Upper lobe of right lung (tissue), 1 donor: ENCODE measurements at places on chromosomes 1 and 21. TPM values are rescaled to one million over a fixed set of nuclear protein-coding genes. Genes with fewer than 3 reads are reported as not detected.

- no peak for DNase-seq
- peaks cover 8% of the 10 kb centered on the region for H3K4me1 ChIP-seq
Observed at GRCh38 chr1:38476850-38477178, 382.8 kb downstream of the RRAGC start.

- H3K36me3 ChIP-seq, result no peaks in the 10 kb centered on the region
- DNase-seq, result no peak
- no peak overlapping the region for H3K4me3 ChIP-seq
- no peak overlapping the region for H3K27ac ChIP-seq
Observed at GRCh38 chr1:230368871-230369270, 57.3 kb downstream of the PGBD5 start.

DNA sequence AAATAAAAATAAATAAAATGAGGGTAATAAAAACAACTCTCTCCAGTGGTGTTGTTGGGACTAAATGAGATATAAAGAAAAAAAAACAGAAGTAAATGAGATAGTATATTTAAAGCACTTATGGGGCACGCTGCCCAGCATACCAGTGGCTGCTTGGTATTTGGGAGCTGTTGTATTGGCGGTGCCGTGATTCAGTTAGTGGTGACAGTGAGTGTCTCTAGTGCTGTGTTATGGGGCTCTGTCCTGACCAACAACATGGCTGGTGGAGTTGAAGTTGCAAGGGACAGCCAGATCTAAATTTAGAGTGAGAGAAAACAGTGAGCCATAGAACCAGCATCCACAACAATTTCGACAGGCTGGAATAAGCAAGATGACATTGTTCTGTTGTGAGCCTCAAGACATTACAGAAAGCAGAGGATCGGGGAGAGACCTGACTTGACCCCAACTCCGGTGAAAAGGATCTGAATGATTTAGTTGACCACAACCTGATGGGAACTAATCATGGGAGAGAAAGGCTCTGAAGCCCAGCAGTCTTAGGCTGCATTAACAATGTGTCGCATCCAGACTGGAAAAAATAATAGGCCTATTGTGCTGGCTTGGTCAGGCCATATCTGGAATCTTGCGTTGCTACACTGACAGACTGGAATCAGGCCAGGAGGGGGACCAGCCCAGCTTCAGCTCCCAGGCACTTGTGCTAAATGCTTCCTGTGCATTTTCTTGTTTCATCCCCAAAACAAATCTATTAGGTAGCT lies 2.4 kb upstream of the MFSD2A start:
- no peak overlapping the region for H3K27ac ChIP-seq
- H3K36me3 ChIP-seq, result no peaks in the 10 kb centered on the region
- no peaks in the 10 kb centered on the region for H3K27me3 ChIP-seq

DNA sequence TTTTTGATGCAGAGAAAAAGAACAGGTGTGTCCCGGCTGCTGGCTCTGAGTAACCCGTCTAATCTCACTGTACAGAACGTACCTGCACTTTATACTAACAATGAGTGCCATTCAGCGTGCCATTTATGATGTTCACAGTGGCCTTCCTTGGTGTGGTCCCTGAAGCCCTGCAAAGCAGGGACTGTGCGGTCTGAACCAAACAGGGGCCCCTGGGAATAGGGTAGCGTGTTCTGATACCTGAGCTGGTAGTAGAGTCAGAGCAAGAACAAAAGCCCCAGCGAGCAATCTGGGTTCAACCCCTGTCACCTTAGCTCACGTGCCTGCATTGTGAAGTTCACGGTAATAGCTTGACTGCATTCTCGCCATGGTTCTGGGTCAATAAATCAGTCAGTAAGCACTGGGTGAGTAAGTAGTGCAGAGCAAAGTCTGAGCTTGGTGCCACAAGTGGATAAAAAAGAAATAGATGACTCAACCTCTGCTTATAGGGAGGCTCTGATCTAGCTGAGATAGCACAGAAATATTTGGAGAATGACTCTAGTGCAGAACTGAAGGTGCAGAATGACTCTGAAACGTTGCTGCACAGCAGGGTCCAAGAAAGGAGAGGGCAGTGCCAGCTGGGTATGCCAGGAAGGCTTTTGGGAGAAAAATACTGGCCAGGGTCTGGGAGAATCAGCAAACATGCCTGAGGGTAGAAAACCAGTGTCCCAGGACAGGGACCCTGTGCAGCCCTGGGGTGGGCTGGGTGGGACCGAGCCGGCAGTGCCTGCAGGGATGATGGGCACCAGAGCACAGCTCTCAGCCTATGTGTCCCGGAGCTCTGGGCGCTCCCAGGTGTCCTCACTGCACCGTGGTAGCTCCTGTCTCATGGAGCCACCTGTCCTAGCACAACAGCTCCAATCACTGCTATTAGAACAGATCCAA lies 125.9 kb downstream of the RHOU start:
- no peak overlapping the region for H3K27ac ChIP-seq
- no peak overlapping the region for H3K4me3 ChIP-seq
- H3K4me1 ChIP-seq, result peaks cover 20% of the 10 kb centered on the region
- H3K27me3 ChIP-seq, result no peaks in the 10 kb centered on the region

GRCh38 chr1:183319051-183319450 lies 99.1 kb downstream of the NMNAT2 start:
- no peak for DNase-seq
- H3K27me3 ChIP-seq, result no peaks in the 10 kb centered on the region
- H3K36me3 ChIP-seq, result no peaks in the 10 kb centered on the region
- H3K27ac ChIP-seq, result peak overlapping the region; percentile 13
- H3K4me1 ChIP-seq, result peaks cover 13% of the 10 kb centered on the region

CCDC24 gene
- total RNA-seq, result 5.3 TPM

KCNE2 gene
- 0.52 TPM for total RNA-seq

FRRS1 gene
- 6.8 TPM for total RNA-seq

UBL4B gene
- total RNA-seq, result not detected
